ENCODE measurements at places on chromosomes 12 and 14.
A peak's percentile ranks its signal among the peaks of the same experiment; 100 is the strongest.

DNA sequence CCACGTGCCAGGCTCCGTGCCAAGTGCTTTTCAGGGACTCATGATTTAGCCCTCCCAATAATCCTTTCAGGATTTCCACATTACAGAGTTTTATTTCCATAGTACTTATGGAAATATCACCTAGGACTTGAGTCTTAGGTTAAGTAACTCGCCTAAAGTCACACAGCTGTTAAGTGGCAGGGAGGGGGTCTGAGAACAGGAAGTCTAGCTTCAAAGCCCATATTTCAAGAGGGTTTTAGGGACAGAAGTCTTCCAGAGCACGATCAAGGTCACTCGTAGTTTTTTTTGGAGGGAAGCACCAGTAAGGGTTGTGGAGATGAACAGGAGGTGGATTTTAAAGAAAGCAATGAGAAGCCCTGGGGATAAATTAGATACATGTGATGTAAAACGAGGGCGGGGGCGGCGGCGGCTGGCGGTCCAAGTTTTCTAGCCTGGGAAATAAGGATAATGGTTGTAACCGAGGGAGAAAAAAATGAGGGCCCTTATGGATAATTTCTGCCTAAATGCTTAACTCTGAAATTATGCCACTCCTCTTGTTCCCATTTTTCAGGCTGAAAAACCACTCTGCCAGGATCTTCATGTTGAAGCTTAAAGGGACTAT is 192.6 kb upstream of the FOXN3 start:
- DNase-seq: no peak

DNA sequence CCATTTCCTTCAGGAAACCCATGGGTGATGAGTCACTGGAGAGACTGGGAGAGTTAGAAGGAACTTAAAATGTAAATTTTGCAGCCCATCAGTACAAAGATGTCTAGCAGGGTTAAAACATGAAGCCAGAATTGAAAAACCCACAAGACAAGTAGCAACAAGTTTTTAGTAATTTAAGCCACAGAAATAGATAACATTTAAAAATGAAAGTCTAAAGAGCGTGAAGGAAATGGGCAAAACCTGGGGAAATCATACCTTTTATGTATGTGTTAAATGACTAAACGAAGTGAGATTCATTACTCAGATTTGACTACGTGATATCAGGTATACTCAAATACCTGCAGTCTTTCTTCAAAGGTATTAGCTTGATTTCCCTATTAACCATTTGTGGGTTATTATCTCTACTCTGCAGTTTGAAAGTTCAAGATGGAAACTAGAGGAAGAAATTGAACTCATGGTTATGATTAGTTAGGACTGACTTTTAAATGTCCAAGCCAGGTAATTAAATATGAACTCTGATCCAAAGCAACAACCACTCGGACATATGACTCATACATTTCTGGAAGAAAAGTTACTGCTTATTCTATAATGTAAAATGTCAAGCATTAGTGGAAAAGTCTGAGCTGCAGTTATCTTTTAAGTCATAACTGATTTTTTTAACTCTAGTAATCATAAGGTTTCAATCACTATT is 84.1 kb downstream of the ITPR2 start:
- peak; percentile 86 for DNase-seq

DNA sequence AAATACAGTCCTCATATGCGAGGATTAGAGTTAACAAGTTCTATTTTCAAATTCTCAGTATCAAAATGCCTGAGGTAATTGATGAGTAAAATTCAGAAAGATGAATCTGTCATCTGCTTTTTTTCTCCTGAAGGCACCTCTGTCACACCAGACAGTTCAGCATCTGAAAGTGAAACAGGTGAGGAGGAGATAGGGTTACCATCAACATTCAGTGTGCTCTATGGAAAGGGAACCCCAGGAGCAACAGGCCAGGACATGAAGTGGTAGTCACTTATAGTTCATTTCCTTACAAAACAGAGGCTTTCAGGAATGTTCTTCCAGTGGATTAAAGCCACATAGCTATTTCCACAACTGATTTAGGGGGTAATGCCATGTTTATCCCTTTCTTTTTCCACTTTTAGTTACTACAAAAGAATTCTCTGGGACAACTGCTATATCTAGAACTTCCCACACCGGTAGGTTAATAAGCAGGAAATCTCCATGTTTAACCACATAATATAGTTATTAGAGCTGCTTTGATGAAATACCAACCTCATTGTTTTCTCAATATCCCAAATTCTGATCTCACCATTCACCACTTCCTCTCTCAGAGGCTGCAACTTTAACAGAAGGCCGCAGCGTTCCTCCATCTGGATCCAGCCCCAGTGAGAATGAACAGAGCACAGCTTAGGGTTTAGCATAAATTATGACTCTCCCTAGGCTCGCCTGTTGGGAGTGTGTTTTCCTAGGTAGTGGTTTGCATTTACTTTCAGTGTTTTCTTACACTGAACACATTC is 177.0 kb upstream of the CNTN1 start:
- no peak for DNase-seq

GRCh38 chr12:27865421-27865820 is 85.4 kb upstream of the MANSC4 start:
- no peak for DNase-seq

DNA sequence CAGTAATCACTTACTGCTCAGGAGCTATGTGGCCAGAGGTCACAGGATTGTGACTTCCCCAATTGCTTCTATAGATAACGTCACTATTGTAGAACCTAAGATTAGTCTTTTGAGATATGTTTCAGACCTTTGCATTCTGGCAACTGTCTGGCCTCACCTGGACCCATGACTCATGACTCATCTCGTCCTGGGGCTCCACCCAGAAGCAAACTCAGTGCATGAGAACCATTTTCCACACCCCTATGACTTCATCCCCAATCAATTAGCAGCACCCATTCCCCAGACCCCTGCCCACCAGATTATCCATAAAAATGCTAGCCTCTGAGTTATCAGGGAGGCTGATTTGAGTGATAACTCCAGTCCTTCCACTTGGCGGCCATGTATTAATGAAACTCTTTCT is 186.9 kb downstream of the EMP1 start:
- no peak for DNase-seq

DNA sequence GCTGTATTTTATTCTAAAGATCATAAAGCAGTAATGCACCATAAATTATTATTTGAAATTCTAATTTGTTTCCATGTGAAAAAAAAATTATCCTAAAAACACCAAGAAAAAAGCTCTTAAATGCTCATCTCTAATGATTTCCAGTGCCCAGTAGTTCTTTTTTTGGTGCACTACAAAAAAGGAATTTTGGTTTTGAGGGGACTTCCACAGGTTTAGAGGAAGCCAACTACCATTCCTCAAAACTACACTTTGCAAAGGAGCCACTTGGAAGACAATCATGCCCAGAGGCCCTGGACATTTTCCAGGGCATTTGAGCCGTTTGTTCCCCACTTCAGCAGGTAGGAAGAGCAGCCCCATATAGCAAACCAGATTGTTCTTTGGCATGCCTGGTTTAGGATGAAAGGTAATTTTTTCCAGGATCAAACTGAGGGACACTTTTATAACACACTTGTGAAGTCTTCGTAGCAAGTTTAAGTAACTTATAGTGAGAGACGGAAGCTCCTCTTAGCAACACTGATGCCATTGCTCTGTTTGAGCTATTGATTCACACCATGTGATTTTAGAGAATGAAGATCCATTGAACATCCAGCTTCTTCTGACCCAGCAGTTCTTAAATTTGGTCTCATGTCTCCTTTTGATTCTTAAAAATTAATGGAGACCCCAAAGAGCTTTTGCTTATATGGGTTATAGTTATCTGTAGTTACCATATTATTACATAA is 187.9 kb downstream of the ETV6 start:
- DNase-seq: no peak

- DNase-seq: no peak
These were observed 4.7 kb downstream of the KLRK1 start for GRCh38 chr12:10385166-10385613.

DNA sequence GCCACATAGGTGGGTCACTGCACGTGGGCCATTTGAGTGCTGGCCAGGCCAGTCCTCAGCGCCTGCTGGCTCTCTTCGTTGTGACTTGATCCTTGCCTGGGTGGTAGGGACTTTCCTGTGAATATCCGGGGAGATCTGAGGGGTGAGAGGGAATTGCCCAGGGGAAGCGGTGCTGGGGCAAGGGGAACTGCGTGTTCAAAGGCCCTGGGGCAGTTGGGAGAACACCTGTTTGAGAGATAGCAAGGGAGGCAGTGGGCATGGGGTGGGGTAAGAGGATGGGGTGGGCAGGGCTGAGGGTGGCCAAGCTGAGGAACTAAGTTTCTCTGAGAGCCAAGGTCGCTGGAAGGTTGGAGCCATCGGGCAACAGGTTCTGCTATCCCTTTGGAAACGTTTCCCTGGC is 25.0 kb downstream of the SETD1B start:
- DNase-seq: no peak

GRCh38 chr14:70189456-70190077 is 816 bp upstream of the SLC8A3 start:
- DNase-seq: no peak

DNA sequence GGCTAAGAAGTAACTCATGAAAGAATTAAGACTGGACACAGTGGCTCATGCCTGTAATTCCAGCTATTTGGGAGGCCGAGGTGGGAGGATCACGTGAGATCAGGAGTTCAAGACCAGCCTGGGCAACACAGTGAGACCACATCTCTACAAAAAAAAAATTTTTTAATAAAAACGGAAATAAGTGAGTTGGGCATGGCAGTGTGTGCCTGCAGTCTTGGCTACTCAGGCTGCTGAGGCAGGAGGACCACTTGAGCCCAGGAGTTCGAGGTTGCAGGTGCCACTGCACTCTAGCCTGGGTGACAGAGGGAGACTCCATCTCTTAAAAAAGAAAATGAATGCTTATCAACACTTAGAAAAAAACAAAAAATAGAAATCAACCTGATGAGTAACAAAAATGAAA is 117.7 kb downstream of the CALM1 start:
- no peak for DNase-seq

- DNase-seq: no peak
These were observed 17.6 kb downstream of the MON2 start for GRCh38 chr12:62484233-62484632.

DNA sequence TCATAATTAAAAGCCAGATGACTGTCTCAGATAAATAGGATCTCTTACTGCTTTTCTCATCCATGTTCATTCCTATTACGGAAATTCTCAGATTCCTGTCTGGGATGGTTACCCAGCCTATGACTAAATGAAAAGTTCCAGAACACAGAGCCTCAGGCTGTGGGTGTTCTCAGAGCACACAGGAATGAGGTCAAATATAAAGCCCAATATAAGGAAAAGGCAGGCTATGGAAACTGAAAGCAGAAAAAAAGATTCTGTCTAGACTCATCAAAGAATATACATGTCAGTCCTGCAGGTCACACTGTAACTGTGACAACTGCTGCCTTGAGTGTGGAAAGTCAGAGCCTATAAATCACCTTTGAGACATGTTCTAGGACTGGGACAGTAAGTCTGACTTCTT is 64.3 kb downstream of the DCAF5 start:
- DNase-seq: no peak

DNA sequence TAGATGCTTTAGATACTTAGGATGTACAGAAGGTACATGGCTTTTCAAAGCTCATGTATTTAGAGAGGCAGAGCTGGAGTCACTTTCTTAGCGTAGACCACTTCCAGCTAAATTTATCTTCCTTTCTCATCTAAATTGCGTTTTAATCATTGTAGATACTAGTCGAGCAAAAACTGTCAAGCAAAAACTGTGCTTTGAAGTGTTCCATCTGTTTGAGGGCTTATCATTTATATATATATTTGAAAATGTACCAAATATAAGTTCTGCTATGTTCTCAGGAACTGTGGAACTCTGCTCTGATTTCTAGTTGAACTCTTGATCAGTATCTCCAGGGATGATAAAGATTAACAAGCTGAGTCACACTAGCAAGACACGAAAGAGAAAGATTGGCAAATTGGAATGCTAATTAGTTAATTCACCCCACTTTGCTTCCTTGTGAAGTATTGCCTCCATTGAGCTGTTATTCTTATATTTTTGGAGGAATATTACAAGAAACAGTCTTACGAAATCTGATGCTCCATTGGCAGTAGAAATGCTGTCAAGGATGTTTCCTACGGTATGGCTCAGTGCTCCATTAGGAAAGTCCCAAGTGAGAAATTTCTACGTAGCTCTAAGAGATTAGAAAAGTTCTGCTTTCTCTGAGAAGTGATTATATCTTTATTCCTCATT is 310.7 kb downstream of the AEBP2 start:
- DNase-seq: no peak

DNA sequence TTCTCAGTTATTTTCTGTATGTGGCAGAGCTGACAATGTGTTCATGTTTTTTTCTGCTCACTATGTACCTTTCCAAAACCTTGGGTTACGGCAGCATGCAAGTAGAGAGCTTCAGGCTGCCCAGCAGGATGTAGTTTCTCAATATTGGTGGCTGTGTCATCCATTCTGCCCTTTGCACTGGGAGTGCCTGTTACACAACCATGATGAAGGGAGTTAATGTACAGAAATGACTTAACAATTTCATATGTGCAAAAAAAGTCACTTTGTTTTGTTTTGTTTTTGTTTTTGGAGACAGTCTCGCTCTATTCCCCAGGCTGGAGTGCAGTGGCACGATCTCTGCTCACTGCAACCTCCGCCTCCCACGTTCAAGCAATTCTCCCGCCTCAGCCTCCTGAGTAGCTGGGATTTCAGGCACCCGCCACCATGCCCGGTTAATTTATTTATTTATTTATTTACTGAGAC is 6.1 kb upstream of the CNIH1 start:
- no peak for DNase-seq

DNA sequence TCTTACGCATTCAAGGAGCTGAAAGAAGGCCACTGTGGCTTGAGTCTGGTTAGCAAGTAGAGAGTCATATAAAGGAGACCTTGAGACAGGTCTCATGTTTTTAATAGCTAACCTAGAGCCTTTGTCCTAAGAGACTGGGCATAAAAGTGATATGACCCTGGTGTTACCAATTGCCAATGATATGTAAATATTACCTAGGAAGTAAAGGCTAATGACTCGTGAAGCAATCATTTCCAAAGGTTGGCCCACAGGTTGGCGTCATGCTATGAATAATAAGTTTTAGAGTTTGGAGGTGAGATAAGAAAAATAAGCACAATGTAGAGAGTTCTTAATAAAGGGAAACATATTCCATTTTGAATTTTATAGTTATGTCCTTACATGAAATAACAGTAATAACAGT is 116.6 kb upstream of the PLEKHA5 start:
- DNase-seq: no peak

- no peak for DNase-seq
These were observed 70.3 kb upstream of the PYGL start for GRCh38 chr14:51014625-51015024.

DNA sequence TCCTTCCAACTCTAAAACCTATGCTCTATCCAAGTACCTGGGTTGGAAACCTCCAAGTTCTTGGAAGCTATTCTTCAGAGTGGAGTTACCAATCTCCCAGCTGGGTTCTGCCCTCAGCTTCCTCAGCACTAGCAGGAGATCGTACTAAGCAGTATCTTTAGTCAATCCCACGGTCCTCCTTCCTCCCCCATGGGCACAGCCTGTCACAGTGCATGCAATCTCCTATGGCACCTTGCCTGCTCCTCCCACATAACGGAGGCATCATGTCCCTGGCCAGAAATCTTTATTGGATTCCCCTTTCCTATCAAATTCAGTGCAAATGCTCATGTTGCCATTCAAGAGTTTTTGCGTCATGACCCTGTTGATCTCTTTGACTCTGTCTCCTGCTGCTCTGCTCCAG is 5.4 kb upstream of the LPAR5 start:
- no peak for DNase-seq

- DNase-seq: no peak
These were observed 1402.4 kb upstream of the FLRT2 start for GRCh38 chr14:84127495-84127894.

Data from GM12878 (cell line).